ENCODE measurements at places on chromosomes 5 and 9.
A peak's percentile ranks its signal among the peaks of the same experiment; 100 is the strongest.

DNA sequence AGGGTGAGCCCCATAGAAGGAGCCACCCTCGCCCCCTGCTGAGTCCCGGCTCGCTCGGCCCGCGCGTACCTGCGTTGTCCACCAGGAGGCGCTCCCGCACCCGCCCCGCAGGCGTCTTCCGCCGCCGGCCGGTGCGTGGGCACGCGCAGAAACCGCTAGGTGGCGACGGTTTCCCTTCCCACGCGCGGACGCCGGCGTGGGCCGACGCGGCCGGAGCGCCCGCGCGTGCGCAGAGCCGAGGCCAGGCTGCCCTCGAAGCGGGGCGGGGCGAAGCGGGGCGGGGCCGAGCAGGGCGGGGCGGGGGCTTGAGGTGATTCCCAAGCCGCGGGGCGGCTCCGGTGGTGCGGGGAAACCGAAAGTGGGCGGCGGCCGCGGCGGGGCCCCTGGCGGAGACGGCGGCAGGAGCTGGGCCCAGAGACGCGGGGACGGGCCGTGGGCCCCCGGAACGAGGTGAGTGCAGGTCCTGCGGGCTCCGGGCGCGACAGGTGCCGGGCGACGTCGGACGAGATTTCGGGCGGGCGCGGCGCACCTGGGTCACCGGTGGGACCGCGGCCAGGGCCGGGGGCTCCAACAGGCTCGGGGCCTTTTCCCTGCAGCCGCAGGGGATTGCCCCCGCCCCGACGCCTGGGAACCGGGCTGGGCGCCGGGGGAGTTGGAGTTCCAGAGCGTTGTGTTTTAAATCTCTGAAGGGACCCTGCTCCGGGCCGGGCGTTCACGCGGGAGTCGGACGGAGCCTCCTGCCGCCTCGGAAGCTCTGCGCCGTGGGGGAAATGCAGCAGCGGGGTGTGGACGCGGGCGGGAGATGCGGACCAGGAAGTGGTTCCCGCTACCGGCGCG is at the start of gene TDRD7:
TDRD7 (plus strand) TSS at position 308 of the 837 bp plus-strand sequence. CDS start 16,370 bp downstream, outside the sequence.
- peak; percentile 79 for DNase-seq

GRCh38 chr5:173028811-173029327 is 27.3 kb upstream of the CREBRF start:
- no peak for DNase-seq

DNA sequence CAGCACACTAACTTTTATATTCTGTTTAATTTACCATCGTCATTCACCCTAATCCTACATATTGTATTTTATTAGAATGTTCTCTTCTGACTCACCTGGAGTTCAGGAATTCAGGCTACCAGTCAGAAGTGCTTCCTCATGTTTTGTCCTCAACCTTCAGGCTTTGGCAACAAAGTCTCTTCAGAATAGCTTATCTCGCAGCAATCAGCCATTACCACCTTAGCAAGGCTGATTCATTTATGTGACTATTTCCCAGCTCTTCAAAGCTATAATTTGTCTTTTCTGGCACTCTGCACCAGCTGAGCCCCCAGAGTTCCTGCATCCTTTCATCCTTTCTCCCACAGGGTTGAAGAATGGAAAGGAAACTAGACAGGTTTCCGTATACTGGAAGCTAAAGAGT is 365.5 kb upstream of the CDH18 start:
- DNase-seq = no peak

GRCh38 chr5:5794118-5794560 is 371.7 kb downstream of the ICE1 start:
- DNase-seq = no peak

GRCh38 chr9:75657015-75657414 is 233.5 kb upstream of the PCSK5 start:
- no peak for DNase-seq

DNA sequence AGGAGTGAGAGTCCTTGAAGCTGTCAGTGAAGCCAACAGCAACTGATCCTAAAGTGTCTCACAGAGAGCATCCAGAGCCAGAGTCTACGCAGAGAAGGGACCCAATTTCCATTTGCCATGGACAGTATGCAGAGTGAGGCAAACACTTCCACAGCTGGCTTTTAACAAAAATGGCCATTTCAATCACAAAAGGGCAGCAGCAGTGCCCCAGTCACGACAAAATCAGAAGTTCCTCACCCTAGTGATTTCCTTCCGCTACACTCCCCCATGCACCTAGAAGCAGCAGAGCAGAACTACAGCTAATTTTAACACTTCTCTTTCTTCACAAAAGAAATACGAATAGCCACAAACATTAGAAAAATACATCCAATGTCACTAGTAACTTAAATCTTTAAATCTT is 27.9 kb downstream of the FBXW11 start:
- DNase-seq = no peak
